Endothelial cell of umbilical vein (primary cell): ENCODE measurements at places on chromosomes 6 and 20. TPM values are rescaled to one million over a fixed set of nuclear protein-coding genes. Genes with fewer than 3 reads are reported as not detected.

MRPS10 gene
- 35.3 and 37.7 TPM in 2 replicates for total RNA-seq

DNA sequence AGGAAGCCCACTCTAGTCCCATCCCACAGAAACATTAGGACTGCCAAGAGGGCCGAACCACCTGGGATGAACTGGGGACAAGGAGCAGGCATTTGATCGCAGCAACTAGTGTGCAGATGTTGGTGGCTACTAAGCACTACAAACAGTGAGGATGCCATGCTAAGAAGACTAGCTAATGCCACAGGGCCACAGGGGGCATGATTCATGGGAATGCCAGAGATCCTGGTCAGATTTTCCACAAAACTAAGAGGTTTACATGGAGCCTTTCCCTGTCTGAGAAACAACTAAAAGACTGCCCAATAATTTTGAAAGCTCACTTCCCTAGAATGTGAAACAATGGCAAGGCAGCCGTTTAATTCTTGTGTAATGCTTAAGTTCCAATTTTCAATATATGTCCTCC is 375.9 kb upstream of the PTCHD4 start:
- H3K4me3 ChIP-seq, result no peak overlapping the region
- no peak overlapping the region for H3K27ac ChIP-seq
- H3K4me1 ChIP-seq, result no peaks in the 10 kb centered on the region
- no peak for DNase-seq
- no peaks in the 10 kb centered on the region for H3K27me3 ChIP-seq

- H3K27me3 ChIP-seq, result no peaks in the 10 kb centered on the region
- DNase-seq, result no peak
- H3K4me1 ChIP-seq, result no peaks in the 10 kb centered on the region
- no peak overlapping the region for H3K27ac ChIP-seq
- H3K4me3 ChIP-seq, result no peak overlapping the region
These were observed 112.5 kb upstream of the QKI start for GRCh38 chr6:163301726-163302635.

GRCh38 chr20:43724383-43724782 is 2.4 kb downstream of the GTSF1L start:
- H3K4me1 ChIP-seq, result peaks cover 3% of the 10 kb centered on the region
- no peak overlapping the region for H3K4me3 ChIP-seq
- no peak for DNase-seq

DNA sequence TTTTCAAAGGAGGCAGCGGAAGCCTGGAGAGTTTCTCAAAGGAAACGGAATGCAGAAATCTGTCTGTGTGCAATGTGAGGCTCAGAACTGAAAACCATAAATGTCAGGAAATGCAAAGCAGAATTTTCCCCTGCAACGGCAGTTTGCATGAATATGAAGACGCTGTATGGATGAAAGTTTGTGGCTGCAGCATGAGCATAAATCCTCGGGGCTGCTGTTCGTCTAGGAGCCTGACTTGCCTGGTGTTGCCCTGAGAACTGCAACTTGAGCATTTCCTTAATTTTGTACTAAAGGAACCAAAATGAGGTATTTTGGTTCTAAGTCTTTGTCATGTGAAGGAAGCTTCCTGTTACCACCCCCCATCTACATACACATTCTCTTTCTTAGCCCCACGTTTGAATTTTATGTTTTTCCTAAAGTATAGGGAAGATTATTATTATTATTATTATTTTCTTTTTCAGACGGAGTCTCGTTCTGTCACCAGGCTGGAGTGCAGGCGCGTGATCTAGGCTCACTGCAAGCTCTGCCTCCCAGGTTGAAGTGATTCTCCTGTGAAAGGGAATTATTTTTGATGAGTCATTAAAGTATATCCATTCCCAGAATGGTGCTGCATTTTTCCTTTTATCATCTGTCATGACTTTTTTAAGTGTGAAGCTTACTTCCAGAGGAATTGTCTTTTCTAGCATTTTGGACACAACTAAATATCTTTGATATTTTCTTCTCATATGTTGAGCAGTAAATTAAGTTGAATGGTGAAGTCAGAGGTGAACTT is 33.1 kb downstream of the MTHFD1L start:
- H3K4me3 ChIP-seq, result no peak overlapping the region
- peaks cover 3% of the 10 kb centered on the region for H3K36me3 ChIP-seq
- no peak overlapping the region for H3K27ac ChIP-seq
- H3K27me3 ChIP-seq, result no peaks in the 10 kb centered on the region

GJA10 gene
- not detected in 2 replicates for total RNA-seq

DNA sequence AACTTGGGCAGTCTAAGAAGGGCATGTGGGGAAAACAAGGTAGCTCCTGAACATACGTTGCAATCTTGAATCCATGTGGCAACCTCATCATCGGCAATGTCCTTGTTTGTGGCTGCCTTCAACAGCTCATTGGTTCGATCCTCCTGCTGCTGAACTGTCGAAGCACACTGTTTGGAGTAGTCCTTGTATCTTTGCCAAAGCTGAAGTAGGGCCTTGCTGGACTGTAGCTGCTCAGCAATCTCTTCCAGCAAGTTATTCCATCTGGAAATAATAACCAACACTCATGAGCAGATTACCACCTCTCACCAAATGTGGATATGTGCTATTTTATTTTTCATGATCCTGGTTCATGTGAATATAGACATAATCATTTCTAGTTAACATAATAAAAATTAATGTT is 413.3 kb downstream of the ESR1 start:
- H3K36me3 ChIP-seq, result peaks cover 21% of the 10 kb centered on the region
- no peaks in the 10 kb centered on the region for H3K4me1 ChIP-seq
- no peak for DNase-seq
- no peaks in the 10 kb centered on the region for H3K27me3 ChIP-seq
- no peak overlapping the region for H3K27ac ChIP-seq

SNRPB gene
- 296 and 323 TPM in 2 replicates for total RNA-seq
